ENCODE measurements at places on chromosomes 12 and 14.

- DNase-seq, result no peak
Measured at GRCh38 chr14:88264116-88264515, 59.0 kb downstream of the KCNK10 start.

- DNase-seq, result no peak
Measured at GRCh38 chr12:104490850-104491249, 34.1 kb downstream of the CHST11 start.

- DNase-seq, result no peak
Measured at GRCh38 chr14:47186486-47186885, 488.9 kb downstream of the MDGA2 start.

DNA sequence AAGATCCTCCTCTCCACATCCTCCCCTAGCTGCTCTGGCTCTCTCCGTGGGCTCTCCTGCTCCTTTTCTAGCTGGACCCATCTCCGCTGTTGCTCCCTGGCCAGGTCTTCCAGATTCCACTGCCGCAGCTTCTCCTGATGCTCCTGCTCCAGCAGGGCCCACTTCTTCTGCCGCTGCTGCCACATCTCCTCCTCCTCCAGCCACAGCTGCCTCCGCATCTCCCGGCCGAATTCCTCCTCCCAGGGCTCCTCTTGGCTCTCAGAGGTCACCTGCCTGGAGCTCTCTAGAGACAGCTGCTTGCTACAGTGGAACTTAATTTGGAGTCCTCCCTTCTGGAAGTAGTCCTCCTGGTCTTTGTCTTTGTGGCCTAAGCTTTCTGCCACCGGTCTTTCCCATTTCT is 5.5 kb downstream of the FAM186B start:
- DNase-seq, result no peak

GRCh38 chr14:26200687-26201086 is 397.1 kb downstream of the NOVA1 start:
- DNase-seq, result no peak

DNA sequence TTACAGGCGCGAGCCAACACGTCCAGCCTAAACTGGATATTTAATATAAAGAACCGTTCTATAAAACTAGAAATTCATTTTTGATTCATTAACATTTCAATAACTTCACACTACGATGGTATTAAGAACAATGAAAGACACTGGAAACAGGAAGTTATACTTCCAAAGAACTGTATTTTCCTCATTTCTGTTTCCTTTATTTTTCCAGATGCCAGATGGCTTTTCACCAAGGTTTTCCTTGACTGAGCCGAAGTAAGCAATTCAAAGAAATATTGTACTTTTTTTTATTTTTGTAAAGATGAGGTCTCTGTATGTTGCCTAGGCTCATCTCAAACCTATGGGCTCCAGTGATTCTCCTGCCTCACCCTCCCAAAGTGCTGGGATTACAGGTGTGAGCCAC is 28.2 kb downstream of the EEA1 start:
- DNase-seq, result no peak

DNA sequence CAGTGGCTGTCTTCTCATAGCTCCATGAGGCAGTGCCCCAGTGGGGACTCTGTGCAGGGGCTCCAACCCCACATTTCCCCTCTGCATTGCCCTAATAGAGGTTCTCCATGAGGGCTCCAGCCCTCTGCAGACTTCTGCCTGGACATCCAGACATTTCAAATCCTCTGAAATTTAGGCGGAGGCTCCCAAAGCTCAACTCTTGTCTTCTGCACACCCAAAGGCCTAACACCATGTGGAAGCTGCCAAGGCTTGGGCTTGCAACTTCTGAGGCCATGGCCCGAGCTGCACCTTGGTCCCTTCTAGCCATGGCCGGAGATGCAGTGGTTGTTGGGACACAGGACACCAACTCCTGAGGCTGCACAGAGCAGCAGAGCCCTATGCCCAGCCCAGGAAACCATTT is 20.5 kb upstream of the PPP2R5C start:
- DNase-seq, result no peak

DNA sequence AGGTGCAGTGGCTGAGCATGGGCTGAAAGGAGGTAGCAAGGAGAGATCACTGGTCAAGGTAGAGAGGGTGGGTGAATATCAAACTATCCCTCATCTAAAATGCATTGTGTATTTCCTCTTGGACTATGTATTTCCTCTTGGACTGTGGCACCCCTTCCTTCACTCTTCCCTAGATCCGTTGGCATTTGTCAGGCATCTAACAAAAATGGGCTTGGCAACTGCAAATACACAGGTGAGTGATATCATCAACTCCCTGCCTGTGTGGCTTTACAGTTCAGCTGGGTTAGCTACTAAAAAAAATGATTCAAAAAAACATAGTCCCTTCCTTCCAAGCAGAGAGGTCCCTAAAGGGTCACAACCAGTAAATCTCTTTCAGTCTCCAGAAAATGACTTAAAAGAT is 142.8 kb upstream of the FUT8 start:
- DNase-seq, result no peak

DNA sequence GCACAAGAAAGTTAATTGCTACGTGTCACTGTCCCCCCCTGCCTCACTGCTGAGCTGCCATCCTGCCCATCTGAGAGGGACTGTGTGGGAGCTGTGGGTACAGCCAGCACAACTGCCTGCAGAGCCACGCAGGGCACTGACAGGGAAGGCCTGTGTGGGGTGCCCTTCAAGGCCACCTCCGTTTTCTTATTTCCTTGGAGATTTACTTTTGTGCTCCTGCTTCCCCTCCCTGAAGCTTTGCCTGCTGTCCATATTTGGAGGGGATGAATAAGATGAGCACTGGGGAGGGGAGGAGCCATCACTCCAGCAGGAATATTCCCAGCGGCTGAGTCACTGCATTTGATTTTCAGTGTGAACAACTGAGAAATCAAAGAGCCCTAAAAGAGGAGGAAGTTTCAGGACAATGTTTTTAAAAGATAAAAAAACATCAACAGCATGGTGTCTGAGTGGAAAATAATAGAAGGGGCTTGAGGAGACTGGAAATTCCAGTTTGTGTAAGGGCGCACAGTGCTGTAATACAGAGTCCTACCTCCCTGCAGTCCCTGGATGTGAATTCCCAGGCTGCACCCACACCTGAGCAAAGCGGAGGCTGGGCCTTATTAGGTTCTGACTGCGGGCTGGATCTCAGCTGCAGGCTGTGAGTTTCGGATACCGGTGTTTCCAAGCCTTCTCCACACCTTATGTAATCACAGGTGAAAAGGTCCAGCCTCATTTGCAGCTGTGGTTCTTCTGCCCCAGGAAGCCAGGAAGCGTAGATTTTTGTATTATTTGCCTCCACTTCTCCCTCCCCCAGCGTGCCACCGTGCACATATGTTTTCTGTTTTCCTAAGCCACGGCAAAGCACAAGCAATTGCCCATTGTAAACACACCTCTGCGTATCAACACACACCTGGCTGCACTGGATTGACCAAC is 192.6 kb upstream of the BCL2L14 start:
- DNase-seq, result peak; percentile 82

DNA sequence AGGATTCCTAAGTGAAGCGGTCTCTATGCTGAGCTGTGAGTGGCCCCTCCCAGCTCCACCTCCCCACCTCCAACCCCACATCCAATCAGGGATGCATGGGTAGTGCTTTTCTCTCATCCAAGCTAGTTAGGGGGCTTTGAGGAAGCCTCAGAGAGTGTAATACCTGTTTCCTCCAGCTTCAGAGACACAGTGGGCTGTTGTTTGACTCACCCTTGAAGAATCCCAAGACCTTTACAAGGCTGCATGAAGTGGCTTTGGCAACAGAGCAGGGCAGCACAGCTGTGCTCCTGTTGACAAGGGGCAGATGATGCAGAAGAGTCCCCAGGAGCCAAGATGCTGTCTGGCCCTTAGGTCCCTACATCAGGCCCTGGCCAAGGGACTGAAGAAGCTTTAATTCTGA is 27.1 kb upstream of the CLMN start:
- DNase-seq, result no peak

DNA sequence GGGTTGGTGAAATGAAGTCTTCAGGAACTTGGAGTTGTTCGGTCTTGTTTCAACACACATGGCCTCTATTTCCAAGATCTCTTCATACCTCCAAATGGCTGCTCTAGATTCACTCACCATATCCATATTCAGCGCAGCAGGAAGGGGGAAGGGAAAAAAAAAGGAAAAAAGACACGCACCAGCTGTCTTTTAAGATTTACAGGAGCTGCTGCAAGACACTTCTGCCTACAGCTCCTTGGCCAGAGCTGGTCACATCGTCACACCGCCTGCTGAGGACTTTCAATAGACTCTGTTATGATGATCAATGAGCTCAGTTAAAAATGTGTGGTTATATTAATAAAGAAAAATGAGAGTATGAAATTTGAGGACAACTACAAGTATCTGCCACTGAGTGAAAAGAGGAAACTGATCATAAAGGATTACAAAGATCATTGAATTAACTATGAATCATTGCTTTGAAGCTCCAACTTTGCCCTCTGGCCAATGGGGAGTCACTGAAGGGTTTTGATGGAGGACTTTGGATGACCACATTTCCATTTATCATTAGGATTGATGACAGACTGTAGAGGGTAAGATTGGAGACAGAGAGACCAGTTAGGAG is 182.1 kb upstream of the HMGA2 start:
- no peak for DNase-seq

DNA sequence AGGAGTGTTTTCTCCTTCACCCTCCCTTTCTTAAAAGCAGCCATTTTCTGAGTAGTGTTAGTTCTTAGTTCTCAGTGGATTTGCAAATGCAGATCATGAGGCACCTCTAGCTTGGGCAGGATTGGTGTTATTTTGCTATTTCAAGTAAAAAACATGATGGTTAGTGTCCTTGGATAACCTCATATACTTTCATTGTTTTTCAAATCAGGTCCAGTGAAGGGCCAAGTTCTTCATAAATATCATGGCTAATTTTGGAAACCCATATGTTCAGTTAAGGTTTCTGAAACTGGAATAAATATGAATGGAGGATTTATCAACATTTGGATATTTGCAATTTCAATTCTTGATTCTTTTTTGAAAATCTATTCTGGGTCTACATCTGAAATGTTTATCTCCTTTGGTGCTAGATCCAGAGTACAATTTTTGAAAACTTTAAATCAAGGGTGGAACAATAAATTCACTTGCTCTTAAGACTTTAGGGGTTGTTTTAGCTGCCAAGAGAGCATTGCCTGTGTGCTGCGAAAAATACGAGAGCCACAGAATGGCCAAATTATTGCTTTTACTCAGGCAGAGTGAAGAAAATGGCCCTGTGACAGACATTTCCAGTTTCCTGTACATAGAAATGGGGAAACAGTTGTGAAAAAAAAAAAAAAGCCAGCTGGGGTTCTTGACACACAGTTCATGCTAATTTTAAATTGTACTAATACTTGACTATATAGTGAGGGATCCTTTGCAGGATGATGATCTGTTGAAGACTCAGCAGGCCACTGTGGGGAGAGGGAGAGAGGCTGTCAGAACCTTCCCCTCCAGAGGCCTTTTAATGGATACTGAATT is 104.6 kb downstream of the BICD1 start:
- DNase-seq, result no peak

DNA sequence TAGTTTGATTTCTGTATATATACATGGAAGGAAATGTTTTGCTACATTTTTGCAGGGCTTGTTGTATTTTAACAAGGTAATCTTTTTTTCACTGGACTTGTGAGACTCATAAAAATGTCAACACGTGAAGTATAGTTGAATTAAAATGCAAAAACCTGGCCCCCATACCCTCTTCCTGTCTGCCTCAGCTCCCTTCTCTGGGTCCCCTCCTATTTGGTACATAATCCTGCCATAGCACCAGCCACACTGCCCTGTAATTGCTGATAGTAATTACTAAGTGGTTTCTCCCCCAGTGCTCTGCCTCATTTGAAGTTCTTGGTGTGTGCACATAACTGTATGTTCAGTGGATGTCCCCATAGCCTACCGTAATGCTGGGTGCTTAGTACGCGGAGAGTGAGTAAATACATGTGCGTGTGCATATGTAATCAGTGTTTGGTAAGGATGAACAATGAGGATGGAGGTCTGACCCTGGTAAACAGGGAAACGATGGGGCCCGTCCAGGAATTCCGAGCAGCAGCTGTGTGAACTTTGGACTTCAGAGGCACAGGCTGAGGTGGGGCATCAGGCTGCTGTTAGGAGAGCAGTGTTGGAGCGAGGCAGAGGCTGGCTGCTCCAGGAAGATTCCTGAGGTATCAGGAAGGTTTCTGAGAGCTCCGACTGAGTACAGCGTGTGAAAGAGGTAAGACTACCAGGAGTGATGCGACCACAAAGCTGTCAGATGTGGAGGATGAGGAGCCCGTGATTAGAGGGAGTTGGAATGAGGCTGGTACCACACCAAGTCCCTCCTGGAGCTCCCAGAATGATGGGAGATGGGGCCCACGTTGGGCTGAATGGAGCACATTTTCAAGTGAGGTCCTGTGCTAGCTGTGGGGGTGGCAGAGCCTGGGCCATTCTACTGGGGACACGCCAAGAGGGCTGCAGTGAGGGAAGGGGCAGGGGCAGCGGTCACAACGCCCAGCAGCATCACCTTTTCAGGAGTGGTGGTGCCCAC is 106.8 kb downstream of the PELI2 start:
- DNase-seq, result no peak

DNA sequence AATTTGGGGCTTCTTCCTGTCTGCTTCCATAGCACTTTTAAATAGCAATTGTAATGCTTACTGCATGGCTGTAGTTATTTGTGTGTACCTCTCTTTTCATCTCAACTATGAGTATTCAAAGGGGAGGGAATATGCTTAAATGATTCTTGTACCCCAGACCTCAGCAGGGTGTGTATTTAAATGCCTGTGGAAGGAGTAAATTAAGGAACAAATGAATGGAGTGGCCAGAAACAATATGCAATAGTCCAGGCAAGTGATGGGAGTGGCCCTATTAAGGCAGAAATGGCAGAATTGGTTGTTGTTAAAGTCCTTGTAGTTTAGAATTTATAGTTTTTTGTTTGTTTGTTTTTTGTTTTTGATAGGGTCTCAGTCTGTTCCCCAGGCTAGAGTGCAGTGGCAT is 1.5 kb downstream of the RAD51B start:
- no peak for DNase-seq

DNA sequence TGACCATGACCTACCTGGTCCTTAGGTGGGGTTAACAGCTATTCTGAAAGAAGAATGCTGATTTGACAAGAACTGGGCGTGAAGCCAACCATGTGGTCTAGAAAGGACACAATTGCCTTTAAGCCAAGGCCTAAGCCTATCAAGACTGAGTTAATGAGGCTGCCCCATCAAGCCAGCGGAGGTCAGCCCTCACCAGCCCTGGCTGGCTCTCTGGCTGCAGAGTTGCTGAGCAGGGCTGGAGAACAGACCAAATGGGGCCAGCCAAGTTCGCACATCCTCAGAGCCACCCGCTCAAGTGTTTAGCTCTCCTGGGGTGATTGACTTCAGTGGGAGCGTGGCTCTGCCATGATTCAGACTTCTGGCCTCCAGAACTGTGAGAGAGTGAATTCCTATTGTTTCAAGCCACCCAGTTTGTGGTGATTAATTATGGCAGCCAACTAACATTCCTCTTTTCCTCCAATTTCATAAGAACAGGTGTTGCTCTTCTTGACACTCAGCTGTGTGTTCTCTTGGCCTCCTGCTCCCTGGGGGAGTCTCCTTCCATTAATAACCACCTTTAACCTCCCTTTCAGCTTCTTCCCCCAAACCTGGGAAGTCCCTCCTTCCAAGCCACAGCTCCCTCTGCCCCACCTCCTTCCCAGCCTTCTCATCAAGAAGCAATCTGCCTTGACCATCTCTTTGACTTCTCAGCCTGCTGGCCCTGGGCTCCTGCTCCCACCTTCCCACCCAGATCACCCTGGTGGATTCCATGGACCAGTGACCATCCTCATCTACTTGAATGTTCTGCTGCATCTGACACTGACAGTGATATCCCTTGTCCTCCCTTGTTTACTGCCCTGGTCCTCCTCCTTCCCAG is 5.3 kb upstream of the SERPINA5 start:
- no peak for DNase-seq

Data from NCI-H774 (cell line).